ENCODE measurements at places on chromosomes 16 and 17. TPM values are rescaled to one million over a fixed set of nuclear protein-coding genes. Genes with fewer than 3 reads are reported as not detected.

DNA sequence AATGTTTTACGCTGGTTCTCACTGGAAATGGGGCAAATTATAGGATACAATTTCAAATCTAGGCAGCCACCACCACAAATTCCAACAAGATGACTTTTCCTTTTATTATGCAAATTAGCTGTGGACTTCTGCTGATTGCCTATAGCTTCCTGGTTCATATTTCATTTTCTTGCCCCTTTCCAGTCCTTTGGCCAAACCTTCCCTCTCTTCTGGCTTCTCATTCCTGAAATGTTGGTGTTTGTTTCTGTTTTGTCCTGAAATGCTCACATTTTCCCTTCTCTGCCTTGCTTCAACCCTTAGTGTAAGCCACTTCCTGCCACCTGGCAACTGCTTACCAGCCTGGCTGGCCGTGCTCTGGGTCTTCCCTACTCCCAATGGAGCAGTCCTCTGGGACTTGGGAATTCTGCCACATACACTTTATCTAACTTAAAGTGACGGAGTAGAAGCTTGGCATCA, 14.0 kb downstream of the PRSS54 start:
- DNase-seq, result no peak
- no peak overlapping the region for H3K4me3 ChIP-seq
- H3K27ac ChIP-seq, result no peak overlapping the region
- H3K4me1 ChIP-seq, result no peaks in the 10 kb centered on the region
- no peaks in the 10 kb centered on the region for H3K36me3 ChIP-seq
- no peaks in the 10 kb centered on the region for H3K27me3 ChIP-seq

DNA sequence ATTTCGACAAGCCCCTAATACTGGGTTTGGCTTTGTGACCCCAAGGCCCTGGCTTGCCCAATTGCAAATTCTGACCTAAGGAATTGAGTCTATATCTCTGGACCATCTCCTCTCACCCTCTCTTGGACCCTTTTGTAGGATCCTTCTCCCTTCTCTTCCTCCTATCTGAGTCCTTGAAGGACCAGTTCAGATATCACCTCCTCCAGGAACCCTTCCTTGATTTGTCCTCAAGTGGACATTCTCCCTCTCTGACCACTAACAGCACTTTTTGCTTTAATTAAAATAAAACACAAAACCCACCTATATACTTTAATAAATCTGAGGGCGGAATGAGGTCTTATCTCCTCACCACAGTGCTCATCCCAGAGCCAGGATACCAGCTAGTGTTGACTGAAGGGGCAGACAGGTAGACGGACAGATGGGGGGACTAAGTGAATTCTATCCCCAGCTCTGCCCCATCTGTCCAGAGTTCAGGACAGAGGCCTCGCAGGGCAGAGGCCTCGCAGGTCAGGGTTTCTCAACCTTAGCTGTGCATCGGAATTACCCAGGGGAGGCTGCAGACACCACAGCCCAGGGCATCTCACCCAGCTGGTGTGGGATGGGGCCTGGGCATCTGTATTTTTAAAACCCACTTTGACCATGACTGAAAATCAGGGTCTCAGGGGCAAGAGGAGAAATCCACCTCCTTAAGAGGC, 9.1 kb downstream of the PLCD3 start:
- no peaks in the 10 kb centered on the region for H3K27me3 ChIP-seq
- DNase-seq, result no peak
- peaks cover 44% of the 10 kb centered on the region for H3K4me1 ChIP-seq

DNA sequence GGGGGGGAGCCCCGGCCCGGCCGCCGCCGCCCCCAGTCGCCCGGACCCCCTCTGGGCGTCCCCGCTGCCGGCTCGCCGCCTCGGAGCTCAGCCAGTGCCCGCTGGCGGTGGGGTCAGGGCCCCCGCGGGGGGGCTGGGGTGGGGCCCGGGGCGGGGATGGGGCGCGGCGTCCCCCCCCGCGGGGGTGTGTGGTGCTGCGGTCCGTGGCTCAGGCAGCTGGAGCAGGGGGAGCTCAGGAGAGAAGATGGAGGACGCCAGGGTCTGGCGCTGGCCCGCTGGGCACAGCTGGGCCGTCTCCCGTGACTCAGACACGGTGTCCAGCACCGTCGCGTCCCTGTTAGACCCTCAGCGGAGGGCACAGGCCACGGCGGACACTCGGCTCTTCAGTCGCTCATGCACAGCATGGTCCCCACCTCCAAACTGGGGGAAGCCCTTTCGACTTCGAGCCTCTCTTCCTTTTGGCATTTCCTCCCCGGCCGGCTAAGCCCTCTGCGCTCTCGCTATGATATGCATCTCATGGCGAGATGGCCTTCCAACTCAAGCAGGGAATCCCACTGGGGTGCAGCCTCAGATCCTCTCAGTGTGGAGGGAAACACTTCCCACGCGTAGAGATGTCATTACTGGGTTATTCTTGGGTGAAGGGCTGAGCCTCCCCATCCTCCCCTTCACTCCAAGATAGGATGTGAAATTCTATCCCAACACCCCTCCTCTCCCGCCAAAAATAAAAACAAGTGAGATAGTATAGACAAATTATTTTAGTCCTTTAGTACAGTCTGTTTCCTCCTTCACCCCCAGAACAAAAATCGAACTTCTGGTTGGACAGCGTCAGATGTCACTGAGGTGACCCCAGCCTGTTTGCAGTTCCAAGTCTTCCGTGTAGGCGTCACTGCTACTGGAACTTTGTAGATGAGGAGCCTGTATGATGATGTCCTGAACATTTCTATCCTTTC, 522 bp upstream of the VEZF1 start:
- no peak for DNase-seq
- H3K4me1 ChIP-seq, result peaks cover 53% of the 10 kb centered on the region
- peak overlapping the region; percentile 93 for H3K27ac ChIP-seq
- H3K36me3 ChIP-seq, result no peaks in the 10 kb centered on the region

Gene TNP2
- total RNA-seq, result not detected

Gene KRT33A
- total RNA-seq, result 1.5 TPM

DNA sequence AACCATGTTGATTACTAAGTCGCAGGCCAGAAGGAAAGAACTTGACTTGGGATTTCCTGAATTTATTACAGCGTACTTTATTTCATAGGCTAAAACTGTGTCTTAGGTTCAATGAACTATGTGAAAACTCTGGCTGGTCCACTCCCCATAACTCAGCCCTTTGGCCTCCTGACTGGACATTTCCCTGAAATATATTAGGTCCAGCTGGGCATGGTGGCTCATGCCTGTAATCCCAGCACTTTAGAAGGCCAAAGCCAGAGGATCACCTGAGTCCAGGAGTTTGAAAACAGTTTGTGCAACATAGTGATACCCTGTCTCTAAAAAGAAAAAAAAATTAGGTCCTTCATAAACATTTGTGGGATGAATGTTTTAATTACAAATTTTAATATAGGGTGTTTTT, 97.0 kb downstream of the CYLD start:
- H3K36me3 ChIP-seq, result no peaks in the 10 kb centered on the region
- H3K27me3 ChIP-seq, result no peaks in the 10 kb centered on the region
- H3K4me3 ChIP-seq, result no peak overlapping the region
- peaks cover 6% of the 10 kb centered on the region for H3K4me1 ChIP-seq
- no peak overlapping the region for H3K27ac ChIP-seq

GRCh38 chr17:77503293-77503655, 362.5 kb downstream of the SEC14L1 start:
- no peaks in the 10 kb centered on the region for H3K4me1 ChIP-seq
- H3K27me3 ChIP-seq, result no peaks in the 10 kb centered on the region
- no peak overlapping the region for H3K27ac ChIP-seq
- no peak overlapping the region for H3K4me3 ChIP-seq
- DNase-seq, result no peak
- no peaks in the 10 kb centered on the region for H3K36me3 ChIP-seq

DNA sequence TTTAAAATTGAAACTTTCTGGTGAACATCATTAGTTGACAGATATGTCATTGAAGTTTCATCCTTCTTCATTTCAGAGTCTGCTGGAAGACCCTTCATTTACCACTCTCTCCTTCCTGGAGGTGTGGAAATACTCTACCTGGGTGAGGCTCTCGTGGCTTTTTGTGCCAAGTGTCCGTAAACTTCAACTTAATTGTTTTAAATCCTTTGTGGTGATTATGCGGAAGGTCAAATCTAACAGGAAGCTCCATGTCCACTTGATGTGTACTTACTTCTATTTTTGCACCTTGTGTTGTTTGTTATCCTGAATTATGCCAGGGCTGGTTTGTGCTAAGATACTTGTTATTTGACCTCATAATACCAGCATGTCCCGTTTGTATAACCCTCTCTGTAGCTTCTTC, 129.2 kb downstream of the WWOX start:
- H3K27ac ChIP-seq, result no peak overlapping the region
- no peak overlapping the region for H3K4me3 ChIP-seq
- no peaks in the 10 kb centered on the region for H3K36me3 ChIP-seq

Gene MMP25
- 0.25 TPM for total RNA-seq

DNA sequence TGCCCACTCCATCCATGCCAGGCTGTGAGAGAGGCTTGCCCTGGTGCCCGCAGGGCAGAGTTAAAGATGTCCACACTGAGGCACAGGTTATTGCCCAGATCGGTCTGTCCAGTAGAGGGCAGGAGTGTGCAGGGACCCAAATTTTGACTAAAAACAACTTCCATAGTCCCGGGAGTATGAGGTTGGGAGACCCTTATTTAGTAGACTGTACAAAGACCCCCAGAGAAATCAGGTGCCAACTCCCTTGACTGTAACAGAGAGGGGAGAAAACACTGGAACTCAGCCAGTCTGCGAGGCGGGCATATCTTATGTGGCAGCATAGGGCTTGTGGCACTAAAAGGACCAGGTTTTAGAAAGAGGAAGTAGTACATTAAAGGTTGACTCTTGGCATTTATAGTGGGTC, 43.4 kb downstream of the HNF1B start:
- no peak overlapping the region for H3K27ac ChIP-seq
- no peak for DNase-seq
- no peaks in the 10 kb centered on the region for H3K4me1 ChIP-seq
- no peaks in the 10 kb centered on the region for H3K27me3 ChIP-seq
- H3K36me3 ChIP-seq, result no peaks in the 10 kb centered on the region
- H3K4me3 ChIP-seq, result no peak overlapping the region

DNA sequence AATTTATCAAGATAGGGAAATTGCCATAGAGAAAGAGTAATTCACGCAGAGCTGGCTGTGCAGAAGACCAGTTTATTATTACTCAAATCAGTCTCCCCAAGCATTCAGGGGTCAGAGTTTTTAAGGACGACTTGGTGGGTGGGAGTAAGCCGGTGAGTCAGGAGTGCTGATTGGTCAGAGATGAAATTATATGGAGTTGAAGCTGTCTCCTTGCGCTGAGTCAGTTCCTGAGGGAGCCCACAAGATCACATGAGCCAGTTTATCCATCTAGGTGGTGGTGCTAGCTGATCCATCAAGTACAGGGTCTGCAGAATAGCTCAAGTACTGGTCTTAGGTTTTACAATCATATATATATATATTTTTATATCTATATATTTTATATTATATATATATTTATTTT, 6.0 kb upstream of the AQP8 start:
- no peak overlapping the region for H3K4me3 ChIP-seq
- DNase-seq, result no peak
- no peaks in the 10 kb centered on the region for H3K4me1 ChIP-seq
- H3K27me3 ChIP-seq, result no peaks in the 10 kb centered on the region

- peaks cover 33% of the 10 kb centered on the region for H3K4me1 ChIP-seq
- no peak for DNase-seq
- H3K36me3 ChIP-seq, result no peaks in the 10 kb centered on the region
- H3K27ac ChIP-seq, result no peak overlapping the region
- H3K4me3 ChIP-seq, result no peak overlapping the region
Observed at GRCh38 chr16:67299269-67299668, 19.9 kb downstream of the PLEKHG4 start.

GRCh38 chr16:55575496-55575895, 9.0 kb downstream of the CAPNS2 start:
- peaks cover 12% of the 10 kb centered on the region for H3K36me3 ChIP-seq
- H3K27ac ChIP-seq, result no peak overlapping the region
- H3K27me3 ChIP-seq, result no peaks in the 10 kb centered on the region
- DNase-seq, result no peak

Measured in vagina (tissue), 2 donors.